Esophagus mucosa (tissue), 1 donor: ENCODE measurements at places on chromosomes 16 and 17. TPM values are rescaled to one million over a fixed set of nuclear protein-coding genes. Genes with fewer than 3 reads are reported as not detected.

DNA sequence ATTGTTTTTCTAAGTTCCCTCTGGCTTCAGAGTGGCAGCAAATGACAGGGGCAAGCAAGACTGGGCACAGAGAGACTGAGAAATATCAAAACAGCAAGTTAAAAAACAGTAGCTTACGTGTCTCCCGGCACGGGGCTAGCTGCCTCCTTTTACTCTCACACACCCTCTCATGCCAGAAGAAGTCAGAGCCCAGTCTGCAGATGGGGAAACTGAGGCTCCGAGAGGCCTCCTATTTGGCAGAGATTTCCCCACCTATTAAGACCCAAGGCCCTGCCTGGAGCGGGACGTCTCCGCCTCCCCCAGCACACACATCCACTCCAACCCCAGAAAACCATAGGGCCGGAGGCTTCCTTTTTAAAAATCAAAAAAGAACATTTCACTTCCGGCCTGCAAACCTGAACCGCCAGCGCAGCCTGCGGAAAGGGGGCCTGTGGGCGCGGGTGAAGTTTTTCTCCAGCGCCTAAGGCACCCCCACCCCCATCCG, 832 bp downstream of the CARHSP1 start:
- ATAC-seq = no peak

GRCh38 chr16:62615526-62615925, 579.3 kb upstream of the CDH8 start:
- no peak for ATAC-seq

GRCh38 chr17:6853764-6854442, 22.4 kb upstream of the TEKT1 start:
- ATAC-seq = peak; percentile 70

Gene CBX8
- total RNA-seq = 3.8 TPM

GRCh38 chr16:9503251-9503984, 412.0 kb downstream of the HAPSTR1 start:
- ATAC-seq = no peak

- no peak for ATAC-seq
Measured at GRCh38 chr17:31433091-31433790, 41.8 kb downstream of the RAB11FIP4 start.

DNA sequence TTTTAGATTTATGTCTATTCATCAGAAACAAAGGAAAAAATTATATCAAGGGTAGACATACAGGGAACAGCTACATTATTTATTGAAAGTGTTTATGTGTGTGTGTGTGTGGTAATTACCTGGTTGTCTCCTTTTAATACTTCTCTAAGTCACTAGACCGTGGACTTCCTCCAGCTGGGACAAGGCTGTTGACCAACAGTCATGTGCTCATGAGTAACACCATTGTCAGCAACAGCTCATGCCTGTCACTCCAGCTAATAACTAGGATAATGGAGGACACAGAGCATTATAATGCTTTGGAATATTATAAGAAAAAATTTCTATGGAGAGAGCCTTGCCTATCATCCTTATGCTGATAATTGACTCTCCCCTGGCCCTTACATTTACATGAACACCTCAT, 125.3 kb upstream of the SALL1 start:
- ATAC-seq = no peak

DNA sequence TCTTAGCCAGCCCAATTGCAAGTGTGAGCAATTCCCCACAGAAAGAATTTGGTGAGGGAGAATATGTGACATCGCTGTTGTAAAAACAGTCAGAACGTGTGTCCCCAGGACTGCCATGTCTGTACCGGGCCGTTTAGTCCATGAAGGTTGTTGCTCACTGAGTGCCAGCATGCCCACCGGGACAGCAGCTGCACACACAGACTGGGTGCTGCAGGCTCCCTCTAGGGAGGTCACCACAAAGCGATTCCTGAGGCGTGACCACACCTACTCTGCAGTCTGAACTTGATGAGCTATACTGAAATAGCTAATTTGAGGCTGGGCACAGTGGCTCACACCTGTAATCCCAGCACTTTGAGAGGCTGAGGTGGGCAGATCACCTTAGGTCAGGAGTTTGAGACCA, 44.1 kb upstream of the ADORA2B start:
- no peak for ATAC-seq

Gene PABPN1L
- not detected for total RNA-seq

- no peak for ATAC-seq
Measured at GRCh38 chr17:82527898-82528297, 8.4 kb downstream of the FOXK2 start.

GRCh38 chr16:4019371-4019791, 96.9 kb downstream of the ADCY9 start:
- no peak for ATAC-seq

- ATAC-seq = no peak
Measured at GRCh38 chr16:83201748-83202147, 575.0 kb downstream of the CDH13 start.

- ATAC-seq = no peak
Measured at GRCh38 chr17:82244413-82245133, 15.7 kb downstream of the SLC16A3 start.

GRCh38 chr16:10265770-10266615, 83.8 kb upstream of the GRIN2A start:
- no peak for ATAC-seq

DNA sequence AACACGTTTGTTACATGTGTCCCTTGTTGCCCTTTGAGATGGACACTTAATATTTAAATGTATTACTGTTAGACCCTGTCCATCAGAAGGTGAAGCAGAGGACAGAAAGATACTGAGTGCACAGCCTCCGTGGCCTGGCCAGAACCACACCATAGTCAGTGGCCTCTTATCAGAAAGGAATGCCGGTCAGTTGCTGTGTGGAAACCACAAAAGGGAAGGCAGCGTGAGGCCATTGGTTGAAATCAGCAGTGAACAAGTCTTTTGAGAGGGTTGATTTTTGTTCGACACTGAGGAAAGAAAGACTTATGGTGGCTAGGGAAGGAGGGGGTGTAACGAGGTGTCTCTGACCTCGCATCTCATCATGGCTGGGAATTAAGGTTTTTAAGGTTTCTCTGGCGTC, 85.4 kb upstream of the CLEC18A start:
- no peak for ATAC-seq

Gene KRTAP3-2
- not detected for total RNA-seq

- ATAC-seq = no peak
Measured at GRCh38 chr17:5286846-5287245, 4.8 kb downstream of the RABEP1 start.

Gene TPSAB1
- 4.6 TPM for total RNA-seq

- ATAC-seq = no peak
Measured at GRCh38 chr16:86934581-86935375, 356.4 kb downstream of the FOXL1 start.

Gene PTGES3L
- total RNA-seq = 0.28 TPM

Gene KRTAP9-3
- total RNA-seq = not detected

DNA sequence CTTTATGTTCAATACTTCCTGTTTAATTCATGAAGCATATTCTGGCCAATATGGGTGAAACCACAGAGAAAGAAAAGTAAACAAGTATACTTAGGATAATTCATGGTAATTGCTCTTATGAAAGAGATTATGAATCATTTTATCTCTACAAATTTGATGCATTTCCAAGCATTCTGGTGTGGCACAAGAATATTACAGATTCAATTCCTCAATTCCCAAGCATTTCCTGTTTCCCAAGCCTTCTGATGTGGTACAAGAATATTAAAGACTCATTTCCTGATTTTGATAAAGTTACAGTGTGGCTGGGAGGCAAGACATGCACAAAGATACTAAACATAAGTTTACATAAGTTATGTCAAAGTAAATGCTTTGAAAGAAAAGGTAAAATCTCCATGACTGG, 126.1 kb upstream of the NUDT7 start:
- ATAC-seq = no peak

GRCh38 chr16:86761111-86762031, 183.0 kb downstream of the FOXL1 start:
- ATAC-seq = peak; percentile 77

Gene KRTAP4-5
- not detected for total RNA-seq

- ATAC-seq = no peak
Measured at GRCh38 chr16:57798267-57798810, 4.0 kb downstream of the KIFC3 start.

DNA sequence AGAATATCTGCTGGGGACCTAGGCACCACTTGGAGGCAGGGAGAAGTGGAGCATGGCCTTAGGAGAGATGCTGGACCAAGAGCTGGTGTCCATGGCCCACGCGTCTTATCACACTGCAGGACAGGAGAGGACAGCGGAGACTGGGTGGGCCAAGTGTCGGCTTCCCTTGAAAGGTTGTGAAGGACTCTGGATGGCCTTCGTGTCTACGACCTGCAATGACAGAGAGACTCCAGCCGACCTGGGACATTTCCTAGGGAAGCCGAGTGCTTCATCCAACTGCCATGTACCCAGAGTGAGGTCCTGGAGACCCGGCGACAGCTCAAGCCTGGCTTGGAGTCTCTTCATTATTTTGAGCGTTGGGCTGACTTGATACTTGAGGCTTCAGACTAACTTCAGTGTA, 20.5 kb downstream of the C1QTNF1 start:
- ATAC-seq = no peak

Gene TNFRSF17
- total RNA-seq = 0.24 TPM

Gene KCTD11
- total RNA-seq = 32.9 TPM

Gene CCL11
- total RNA-seq = 0.28 TPM

- no peak for ATAC-seq
Measured at GRCh38 chr17:9672691-9673090, 27.4 kb downstream of the USP43 start.

Gene CACNG5
- total RNA-seq = not detected

- ATAC-seq = peak; percentile 1
Measured at GRCh38 chr16:89561884-89562599, 1.6 kb downstream of the RPL13 start.

Gene NPIPB8
- total RNA-seq = 0.24 TPM

- no peak for ATAC-seq
Measured at GRCh38 chr17:54191261-54191660, 368.5 kb downstream of the KIF2B start.

GRCh38 chr17:14091367-14091766, 22.1 kb downstream of the COX10 start:
- ATAC-seq = no peak

- ATAC-seq = peak; percentile 24
Measured at GRCh38 chr16:81668243-81669097, 110.6 kb upstream of the PLCG2 start.

- ATAC-seq = peak; percentile 55
Measured at GRCh38 chr16:88069397-88070168, 118.3 kb downstream of the BANP start.

GRCh38 chr17:43645765-43646481, 15.8 kb downstream of the MEOX1 start:
- peak; percentile 75 for ATAC-seq

GRCh38 chr17:8087075-8087951, at the start of gene ALOX12B:
Gene ALOX12B, minus strand, starts transcription at chr17:8087716. Its CDS starts 274 bp downstream, at chr17:8087442.
- ATAC-seq = peak; percentile 42

GRCh38 chr17:58200024-58200633, 7.6 kb downstream of the EPX start:
- ATAC-seq = peak; percentile 86
